Esophagus mucosa (tissue), 1 donor: ENCODE measurements at places on chromosomes 4 and X. TPM values are rescaled to one million over a fixed set of nuclear protein-coding genes. Genes with fewer than 3 reads are reported as not detected.

The SLC34A2 gene
- 4.9 TPM for total RNA-seq

The PLAC8 gene
- 11.2 TPM for total RNA-seq

The TAB3 gene
- 17.5 TPM for total RNA-seq

The GPAT3 gene
- total RNA-seq: 9.8 TPM

The GPR50 gene
- not detected for total RNA-seq

The UGT2A1 gene
- total RNA-seq: not detected

The FAM149A gene
- 1.6 TPM for total RNA-seq

The MTTP gene
- not detected for total RNA-seq

The TEX13A gene
- not detected for total RNA-seq

DNA sequence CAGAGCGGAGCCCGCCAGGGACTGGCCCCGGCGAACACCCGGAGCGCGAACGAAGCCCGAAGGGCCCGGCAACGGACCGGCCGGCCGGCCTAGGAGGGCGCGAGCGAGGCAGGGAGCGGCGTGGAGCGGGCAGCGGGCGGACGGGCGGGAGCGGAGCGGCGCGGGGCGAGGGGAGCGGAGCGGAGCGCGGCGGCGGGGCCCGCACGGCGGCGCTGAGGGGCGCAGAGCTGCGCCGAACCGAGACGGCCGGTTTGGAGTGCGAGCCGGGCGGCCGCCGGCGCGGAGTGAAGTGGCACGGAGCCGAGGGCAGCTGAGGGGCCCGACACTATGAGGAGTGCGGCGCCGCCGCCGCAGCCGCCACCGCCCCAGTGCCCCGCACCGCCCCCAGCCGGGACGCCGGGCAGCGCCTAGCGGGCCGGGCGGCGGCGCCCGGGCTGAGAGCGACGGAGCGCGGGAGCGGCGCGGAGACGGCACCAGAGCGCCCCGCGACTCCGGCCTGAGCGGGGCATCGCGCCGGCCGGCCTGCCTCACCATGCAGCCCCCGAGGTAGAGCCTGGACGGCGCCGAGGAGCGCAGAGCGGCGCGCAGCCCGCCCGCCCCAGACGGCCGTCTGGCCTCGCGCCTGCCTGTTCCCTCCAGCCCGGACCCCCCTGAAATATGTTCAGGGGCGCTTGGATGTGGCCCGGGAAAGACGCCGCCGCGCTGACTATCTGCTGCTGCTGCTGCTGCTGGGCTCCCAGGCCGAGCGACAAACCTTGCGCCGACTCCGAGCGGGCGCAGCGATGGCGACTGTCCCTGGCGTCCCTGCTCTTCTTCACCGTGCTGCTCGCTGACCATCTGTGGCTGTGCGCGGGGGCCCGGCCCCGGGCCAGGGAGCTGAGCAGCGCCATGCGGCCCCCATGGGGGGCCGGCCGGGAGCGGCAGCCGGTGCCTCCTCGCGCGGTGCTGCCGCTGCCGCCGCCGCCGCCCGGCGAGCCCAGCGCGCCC lies 793 bp downstream of the NALF2 start:
- ATAC-seq: no peak

GRCh38 chr4:109559625-109559982 lies 442 bp upstream of the MCUB start:
- ATAC-seq: peak; percentile 29

DNA sequence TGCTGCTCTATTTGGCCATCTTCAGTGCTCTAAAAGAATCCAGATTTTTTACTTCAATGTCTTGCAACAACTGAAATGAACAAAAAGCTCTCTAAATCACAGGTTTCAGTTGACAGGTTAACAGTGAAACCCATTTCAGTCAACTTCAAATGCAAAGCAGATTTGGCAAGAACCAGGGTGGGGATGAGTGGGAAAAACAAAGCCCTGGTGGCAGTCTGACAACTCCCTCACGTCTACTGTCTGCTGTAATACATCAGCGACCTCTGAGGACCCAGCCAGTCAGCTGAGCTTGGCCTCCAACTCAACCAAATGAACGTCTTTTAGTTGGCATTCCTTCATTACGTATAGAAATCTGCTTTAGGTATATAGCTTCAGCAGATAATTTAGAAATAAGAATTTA lies 95.8 kb downstream of the COL25A1 start:
- no peak for ATAC-seq

DNA sequence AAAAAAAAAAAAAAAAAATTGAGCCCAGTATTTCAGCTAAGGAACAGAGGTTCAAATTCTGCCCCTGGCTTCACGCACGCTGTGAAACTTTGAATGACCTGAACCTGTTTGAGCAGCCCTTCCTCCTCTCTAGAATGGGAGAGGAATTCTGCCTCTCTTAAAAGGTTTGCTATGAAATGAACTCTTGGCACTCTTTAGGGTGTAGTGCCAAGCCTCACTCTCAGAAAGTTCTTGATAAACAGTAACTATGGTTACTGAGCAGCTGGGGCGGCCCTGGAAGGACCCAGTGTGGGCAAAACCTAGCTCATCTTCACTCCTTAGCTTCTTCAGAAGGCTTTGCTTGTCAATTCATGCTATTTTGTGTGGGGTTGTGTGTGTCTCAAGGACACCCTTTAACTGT lies 73.7 kb downstream of the GEMIN8 start:
- ATAC-seq: no peak

DNA sequence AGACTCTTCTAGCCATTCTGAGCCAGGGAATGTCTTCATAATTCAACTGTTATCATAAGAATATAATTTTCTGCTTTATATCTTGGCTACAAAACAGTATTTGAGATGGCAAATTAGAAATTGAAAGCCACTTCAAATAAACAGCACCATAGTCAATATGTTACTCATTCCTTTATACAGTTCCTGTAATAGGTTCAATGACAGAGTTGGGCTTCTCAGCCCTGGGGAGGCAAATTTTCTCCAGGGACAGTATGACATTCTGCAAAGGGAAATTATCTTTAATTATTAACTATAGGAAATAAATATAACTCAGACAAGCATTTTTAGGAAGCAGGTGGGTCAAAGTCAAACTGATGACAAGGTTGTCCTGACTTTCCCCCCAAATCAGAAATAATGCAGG lies 71.9 kb upstream of the RPS6KA6 start:
- no peak for ATAC-seq

- no peak for ATAC-seq
Observed at GRCh38 chr4:183130328-183131155, 31.5 kb downstream of the WWC2 start.

DNA sequence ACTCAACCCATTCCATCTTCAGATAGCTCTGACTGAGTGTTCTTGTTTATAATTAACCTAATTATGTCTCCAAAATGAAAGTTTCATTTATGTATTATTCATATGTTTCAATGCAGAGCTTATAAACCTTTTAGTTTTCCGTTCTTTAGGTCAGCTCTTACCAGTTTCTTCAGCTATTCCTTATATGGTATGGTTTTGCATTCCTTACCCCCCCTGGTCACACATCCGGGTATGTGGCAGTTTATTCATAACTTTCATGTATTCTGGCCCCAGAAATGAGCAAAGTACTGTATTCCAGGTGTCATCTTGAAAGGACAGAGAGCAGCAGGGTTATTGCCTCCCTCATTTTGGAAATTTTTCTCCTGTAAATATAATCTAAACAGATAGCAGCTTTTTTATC lies 16.8 kb upstream of the IGSF1 start:
- no peak for ATAC-seq

- no peak for ATAC-seq
Observed at GRCh38 chr4:153113061-153113837, 91.0 kb upstream of the TRIM2 start.

DNA sequence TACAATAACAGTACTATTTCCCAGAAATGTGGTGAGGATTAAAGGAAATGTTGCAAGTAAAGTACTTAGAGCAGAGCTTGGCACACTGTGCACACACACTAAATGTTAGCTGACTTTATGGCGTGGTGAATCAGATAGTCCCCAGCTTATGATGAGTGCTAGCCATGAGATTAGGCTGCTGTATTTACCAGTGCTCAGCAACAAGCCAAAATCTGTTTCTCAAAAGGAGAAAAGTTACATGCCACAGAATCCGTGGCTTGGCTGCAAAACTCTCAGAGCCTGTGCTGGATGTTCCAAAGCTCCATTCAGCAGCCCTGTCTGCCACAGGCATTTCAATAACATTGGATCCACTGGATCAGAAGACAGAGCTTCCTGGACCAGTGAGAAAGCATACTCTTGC lies 12.8 kb upstream of the STBD1 start:
- no peak for ATAC-seq

DNA sequence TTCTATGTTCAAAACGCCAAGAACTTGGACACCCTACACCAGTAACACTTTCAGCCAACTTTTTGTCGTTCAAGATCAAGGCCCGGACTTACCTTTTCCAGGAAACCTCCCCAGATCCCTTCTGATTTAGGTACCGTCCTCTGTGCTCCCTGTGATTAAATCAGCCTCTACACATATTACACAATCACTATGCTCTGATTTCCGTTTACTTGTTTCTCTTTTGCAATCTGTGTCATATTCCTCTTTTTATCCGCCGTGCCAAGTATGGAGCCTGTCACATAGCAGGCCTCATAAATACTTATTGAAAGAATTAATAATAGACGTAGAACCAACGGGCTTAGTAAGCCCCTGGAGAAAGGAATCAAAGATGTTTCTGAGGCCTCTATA lies 722 bp upstream of the TMEM33 start:
- ATAC-seq: no peak

- ATAC-seq: no peak
Observed at GRCh38 chrX:8084006-8084405, 87.1 kb downstream of the VCX2 start.

DNA sequence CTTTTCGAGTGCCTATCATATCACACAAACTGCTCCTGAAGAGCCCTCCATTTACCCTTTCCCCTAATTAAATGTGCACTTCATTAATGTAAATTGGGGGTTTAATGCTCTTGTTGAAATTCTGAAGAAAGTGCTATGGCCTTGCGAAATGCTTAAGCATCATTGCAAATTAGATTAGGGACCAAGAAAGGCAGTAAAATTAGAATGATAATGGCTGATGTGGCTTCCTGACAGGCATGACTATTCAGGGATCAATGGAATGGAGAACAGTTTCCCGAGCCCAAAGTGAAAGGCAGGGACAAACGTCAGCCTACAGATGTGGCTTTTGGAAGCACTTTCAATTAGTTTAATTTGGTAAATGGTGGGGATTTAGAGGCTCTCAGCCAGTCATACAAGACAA lies 120.1 kb downstream of the NKX6-1 start:
- no peak for ATAC-seq

GRCh38 chrX:39936886-39937770 lies 160.6 kb downstream of the BCOR start:
- no peak for ATAC-seq

GRCh38 chrX:64975491-64975890 lies 759 bp downstream of the ZC4H2 start:
- no peak for ATAC-seq

GRCh38 chr4:92014067-92014466 lies 289.7 kb upstream of the GRID2 start:
- no peak for ATAC-seq

DNA sequence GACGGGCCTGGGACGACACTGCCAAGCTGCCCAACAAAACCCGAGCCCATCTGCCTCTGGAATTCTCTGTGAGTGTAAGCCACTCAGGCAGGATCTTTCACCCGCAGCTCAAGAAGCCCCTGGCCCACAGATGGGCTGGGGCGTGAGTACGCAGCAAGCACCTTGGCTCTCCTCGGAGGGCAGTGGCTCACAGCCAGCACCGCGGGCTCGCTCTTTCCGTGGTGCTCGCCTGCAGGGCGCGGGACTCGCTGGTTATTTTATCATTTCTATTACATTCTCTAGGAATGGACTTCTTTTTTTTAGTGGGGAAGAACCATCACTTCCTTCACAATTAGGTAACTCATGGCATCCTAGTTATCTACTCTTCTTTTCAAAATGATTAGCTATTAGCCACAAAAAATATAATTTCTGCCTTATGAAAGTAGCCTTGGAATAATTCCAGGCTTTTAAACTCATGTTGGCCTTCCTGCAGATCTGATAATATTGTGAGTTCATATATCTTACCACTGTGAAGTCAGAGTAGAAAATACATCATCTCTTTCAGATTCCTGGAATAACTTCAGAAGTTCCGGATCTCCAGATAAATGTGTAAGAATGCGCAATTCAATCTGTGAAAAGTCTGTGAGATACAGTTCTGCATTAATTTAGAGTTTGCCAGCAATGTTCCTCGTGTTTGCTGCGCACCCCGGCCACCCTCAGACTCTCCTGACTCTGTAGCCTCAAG lies 68.6 kb downstream of the NAT8L start:
- no peak for ATAC-seq

DNA sequence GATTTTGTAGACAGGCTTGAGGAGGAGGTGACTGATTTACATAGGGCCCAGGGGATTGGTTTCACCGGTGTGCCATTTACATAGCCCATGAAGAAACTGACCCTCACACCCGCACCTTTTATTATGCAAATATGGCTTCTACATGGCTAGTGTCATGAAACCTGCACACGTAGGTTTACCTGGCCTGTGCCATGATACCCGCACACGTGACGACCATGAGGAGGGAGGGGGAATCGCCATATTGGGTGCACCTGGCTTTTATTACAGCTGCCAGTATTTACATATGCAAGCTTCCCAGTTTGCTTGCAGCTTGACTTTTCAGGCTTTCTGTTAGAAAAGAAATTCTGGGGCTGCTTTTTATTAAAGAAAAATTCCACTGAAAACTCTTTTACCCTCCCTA lies 359.7 kb downstream of the ADAM29 start:
- ATAC-seq: no peak

- ATAC-seq: no peak
Observed at GRCh38 chrX:39492497-39493162, 605.1 kb downstream of the BCOR start.

GRCh38 chr4:107192601-107193000 lies 156.5 kb upstream of the DKK2 start:
- no peak for ATAC-seq

DNA sequence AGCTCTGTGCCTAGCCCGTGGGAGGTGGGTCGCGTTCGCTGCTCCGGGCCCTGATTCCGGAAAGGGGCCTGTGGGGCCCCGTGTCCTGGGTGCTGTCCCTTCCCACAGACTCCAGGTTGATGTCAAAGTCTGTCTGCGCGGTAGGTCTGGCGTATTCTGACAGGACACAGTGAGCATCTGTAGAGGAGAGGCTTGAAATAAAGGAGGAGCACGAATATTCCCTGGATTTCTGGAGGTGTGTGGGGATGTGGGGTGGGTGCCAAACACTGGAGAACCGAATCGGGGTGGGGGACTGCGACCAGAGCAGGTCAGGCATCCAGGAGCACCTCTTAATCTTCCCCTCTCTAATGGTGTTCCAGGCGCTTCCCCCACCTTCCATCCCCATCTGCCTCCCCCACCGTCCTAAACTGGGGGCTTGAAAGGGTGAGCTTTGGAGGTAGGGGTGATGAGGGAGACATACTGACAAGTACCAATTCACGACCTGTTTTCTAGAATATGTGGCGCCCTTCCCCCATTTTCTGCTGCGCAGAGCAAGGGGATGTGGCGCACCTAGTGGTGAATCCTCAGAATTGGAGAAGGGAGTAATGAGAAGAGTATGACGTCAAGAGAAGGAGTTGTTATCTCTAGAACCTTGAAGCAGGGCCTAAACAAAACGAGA lies 877 bp downstream of the GPRASP1 start:
- peak; percentile 49 for ATAC-seq

GRCh38 chrX:129792586-129793291 lies 13.0 kb downstream of the SASH3 start:
- ATAC-seq: no peak
